Fibroblast of villous mesenchyme (primary cell): ENCODE measurements at places on chromosomes 1 and 21.

- DNase-seq: no peak
Observed at GRCh38 chr1:104624538-104624937, 874.8 kb downstream of the AMY1C start.

DNA sequence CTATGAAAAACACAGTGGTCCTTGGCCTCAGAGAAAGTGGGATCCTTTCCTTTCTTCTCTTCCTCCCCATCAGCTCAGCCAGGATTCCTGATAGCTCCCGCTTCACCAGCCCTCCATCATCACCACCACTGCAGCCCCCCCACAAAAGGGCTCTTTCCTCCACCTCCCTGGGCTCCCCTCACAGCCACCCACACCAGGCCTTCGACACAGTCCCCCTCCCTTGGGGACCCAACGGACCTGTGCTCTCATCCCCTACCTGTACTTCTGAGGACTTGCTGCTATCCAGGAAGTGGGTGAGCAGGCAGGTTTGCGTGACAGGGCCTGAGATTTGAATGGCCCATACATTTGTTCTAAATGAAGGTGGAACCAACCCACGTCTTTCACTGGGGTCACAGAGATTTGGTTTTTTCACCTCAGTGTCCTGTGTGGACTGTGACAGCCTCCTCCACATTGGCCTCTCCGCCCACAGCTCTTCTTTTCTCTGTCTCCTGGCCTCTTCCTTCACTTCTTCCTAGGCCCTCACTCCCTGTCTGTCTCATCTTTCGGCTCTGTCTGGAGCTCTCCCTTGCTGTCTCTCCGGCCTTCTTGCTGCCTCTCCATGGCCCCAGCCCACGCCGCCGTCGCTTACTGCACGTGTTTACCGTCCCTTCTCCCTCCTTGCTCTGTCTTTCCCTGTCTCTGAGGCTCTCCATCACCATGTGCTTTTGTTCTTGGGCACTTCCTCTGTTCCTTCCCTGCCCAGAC is 238.6 kb downstream of the FOXD2 start:
- DNase-seq: no peak

DNA sequence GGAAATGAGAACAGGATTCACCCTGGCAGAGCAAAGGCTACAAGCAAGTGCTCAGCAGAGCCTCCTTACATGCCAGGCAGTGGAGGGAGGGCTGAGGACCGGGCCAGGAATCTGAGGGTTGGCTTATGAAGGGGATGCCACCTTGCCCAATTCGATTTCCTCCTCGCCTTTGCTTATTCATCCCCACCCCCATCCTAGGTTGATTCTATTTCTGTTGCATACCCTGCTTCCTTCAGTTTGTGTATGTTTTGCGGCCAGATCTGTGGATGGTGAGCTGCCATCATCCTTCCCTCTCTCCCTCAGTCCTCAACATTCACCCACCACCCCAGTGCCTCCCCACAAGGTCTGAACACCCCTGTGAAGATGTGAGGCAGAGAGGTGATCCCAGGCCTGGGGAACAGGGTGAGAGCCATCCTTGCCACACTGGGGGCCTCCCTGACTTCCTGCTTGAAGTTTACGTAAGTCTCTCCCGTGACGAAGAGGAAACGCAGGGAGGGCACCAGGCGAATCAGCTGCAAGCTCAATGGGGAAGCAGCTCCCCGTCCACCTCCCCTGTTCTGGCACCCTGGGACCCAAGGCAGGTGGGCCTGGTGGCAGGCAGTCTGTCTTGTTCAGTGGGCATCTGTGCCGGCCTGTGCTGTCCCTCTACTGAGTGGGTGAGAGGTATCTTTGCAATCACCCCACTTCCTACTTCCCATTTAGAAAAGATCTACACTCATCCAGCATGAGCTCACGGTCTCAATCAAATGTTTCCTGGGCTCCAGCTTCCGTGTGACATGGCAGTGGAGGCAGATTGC is 50.6 kb upstream of the CNTN2 start:
- DNase-seq: no peak

DNA sequence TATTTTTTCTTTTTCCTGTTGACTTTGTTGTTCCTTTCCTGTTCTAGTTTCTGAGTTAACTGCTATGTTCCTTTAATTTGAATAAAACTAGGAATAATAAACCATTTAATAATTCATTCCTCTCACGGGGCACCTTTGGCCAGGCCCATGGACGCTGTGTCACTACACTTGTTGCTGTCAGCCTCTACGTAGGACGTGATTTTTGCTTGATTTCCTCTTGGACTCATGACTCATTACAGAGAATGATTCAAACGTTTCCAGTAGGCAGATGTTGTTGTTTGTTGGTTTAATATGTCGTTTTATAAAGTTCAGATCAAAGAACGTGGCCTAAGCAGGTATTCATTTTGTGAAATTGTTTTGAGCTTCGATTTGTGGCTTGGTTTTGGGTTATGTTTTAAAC is 9.1 kb upstream of the SLC19A1 start:
- DNase-seq: peak; percentile 74

- DNase-seq: peak; percentile 51
Observed at GRCh38 chr1:101148980-101149379, 87.8 kb upstream of the S1PR1 start.

DNA sequence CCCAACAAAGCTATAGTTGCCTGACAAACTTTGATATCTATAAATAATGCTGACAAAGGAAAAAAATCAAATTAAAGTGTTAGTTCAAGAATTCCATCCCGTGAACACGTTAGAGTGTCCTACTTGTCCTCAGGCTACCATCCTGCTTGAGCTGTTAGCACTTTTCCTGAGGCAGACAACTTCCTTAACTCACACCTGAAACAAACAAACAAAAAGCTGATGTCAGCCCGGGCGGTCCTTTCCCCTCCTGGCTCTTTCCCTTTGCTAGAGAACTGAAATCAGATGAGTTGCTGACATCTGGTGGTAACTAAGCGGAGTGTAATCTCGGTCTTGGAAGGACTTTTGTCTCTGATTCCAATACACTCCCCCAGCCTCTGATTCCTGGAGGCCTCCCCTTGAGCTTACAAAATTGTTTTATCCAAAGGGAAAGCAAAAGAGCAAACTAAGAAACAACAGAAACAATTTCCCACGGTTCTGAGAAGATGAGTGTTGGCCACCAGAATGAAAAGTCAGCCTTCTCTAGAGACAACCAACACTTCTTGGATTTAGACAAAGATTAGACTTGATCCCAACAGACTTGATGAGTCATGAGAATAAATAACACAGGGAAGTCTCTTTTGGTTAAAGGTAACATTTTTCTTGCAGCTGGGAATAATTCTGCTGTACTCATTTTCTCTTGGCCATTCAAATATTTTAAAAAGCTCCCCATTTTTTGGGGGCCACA is 135.4 kb downstream of the PROX1 start:
- peak; percentile 61 for DNase-seq

- DNase-seq: peak; percentile 79
Observed at GRCh38 chr1:179141592-179142251, 59.9 kb downstream of the TOR3A start.

GRCh38 chr1:174954073-174954460 is 45.7 kb upstream of the CACYBP start:
- DNase-seq: no peak

- DNase-seq: no peak
Observed at GRCh38 chr1:111723091-111723806, 15.9 kb downstream of the INKA2 start.

DNA sequence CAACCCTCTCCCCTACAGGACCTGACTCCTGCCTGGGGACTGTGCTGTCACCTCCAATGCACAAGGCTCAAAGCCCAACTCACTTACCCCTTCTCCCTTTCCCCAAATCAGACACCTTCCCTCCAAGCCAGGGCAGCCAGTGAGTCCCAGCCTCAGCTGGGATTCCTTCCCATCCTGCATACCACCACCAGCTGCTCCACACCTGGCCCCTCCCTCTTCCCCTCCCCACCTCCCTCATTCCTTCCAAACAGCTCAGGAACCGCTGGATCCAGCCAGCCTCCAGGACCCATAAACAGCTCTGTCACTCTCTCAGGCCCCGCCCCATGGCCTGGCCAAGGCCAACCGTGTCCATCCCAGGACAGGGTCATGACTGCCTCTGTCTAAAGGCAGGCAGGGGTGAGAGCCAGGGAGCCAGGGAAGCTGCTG is 41.4 kb downstream of the ACOT7 start:
- no peak for DNase-seq

DNA sequence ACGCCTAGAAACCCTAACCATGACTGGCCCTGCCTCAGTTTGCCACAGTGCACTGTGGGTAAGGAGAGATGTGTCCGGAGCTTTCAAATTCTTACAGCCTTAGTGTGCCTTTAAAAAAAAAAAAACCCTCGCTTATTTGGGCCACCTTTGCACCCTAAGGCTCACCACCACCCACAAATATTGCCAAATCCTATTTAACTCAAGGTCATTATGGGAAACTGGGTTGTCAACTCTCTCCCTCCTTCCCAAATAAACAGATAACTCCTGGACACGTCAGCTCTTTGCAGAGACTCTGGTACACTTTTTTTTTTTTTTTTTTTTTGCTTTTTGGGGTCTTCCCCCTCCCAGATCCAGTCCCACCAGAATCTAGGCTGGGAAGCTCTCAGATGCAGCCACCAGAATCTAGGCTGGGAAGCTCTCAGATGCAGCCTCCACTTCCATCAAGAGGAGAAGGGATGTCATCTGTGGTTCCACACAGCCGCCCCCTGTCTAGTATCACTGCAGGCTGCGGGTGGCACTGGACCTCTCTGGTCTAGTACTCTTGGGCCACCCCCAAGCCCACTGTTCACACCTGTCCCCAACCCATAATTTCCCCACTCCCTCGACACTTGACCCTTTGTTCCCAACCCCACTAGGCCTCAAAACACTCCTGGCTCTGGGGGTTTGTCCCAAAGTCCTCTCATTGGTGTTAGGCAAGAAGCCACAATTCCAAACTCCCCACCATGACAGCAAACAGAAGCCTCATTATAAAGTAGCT is 3.4 kb downstream of the DHRS3 start:
- DNase-seq: peak; percentile 43

GRCh38 chr1:7738044-7738443 is 33.1 kb upstream of the VAMP3 start:
- DNase-seq: no peak

GRCh38 chr21:37842163-37842919 is 73.9 kb downstream of the KCNJ6 start:
- no peak for DNase-seq

GRCh38 chr21:38769191-38769780 is 36.4 kb upstream of the ETS2 start:
- DNase-seq: peak; percentile 93

DNA sequence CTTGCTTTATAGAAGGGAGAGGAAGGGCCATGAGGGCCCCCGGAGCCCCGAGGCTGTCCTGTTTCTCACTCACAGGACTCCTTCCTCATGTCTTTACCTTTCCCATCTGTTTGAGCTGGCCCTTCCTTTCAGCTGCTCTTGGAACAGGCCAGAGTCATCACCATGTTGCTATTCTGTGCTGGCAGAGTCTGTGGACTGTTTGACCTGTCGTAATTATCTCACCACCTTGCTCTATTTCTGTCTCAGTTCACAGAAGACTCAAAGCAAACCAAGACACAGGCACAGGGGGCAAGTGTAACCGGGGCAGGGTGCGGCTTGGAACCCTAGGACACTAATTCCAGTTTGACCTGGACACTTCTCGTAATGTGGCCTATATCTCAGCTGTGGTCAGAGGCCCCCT is 104.3 kb upstream of the CD34 start:
- DNase-seq: no peak

DNA sequence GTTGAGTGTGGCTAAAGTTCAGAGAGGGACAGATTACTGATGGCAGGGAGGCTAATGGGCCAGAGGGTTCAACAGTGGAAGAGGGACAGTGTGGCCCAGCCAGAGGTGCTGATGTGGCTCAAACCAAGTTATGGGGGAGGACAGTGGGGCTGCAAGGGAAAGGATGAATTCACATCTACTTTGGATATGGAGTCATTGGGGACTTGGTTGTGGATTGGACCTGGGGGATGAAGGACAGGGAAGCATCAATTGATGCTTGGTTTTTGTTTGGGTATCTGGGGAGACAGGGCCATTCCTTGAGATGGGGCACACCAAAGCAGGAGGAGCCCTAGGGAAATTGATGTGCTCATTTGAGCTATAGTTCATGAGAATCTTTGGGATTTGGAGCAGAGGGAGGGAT is 23.3 kb downstream of the FOXO6 start:
- DNase-seq: no peak
